EH (cell line): ENCODE measurements at places on chromosomes 7 and 10.

DNA sequence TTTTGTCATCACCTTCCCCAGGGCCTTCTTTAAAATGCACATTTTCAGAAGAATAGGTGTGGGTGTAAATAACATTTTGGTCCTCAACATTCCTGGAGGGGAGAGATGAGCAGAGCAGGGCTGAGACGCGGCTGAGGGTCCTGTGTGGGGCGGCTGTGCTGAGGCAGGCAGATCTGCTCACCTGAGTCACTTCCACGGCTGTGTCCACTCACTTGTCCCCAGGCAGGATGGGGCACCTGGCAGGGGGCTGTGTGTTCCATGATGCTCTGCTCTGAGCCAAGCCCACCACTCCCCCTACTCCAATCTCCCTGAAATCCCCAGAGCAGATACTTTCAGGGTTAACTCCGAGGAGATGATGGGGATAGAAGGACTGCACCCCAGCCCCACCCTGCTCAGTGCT lies 93.8 kb downstream of the GLRX3 start:
- DNase-seq, result no peak

DNA sequence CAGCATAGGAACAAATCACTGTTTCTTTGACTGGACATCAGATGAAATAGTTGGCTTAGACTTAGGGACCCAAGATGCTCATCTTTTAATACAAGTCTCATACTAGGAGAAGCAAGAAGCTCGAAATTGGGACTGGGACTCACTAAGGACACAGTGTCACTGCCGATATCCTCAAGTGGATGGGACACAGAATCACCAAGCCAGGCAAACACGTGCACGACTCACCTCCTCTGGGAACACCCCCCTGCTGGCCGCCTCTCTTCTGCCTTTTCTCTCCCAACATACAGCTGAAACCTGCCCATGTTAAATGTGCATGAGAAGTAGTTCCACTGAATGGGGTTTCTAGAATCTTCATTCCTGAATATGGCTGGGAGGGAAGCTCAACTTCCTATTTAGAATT lies 106.6 kb upstream of the FAM204A start:
- DNase-seq, result no peak

DNA sequence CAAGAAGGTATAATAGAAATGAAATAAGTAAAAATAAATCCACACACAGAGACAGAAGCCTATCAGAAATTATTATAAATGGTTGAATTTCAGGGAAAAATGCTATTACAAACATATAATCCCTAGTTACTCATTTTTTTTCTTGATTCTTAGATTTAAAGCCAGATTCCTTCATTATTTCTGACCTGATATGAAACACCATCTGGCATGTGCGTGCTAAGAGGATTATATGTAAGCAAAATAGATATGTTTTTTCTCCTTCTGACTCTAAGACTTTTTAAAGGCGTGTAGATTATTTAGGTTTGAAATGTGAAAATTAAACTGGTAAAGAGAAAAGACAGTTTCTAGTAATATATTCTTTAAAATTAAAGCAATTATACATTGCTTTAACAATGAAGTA lies 236.7 kb upstream of the ETV1 start:
- DNase-seq, result no peak

GRCh38 chr7:74267756-74268565 lies 13.8 kb upstream of the RFC2 start:
- DNase-seq, result peak; percentile 38

- DNase-seq, result peak; percentile 57
Measured at GRCh38 chr7:7969306-7970236, 975 bp downstream of the GLCCI1 start.

DNA sequence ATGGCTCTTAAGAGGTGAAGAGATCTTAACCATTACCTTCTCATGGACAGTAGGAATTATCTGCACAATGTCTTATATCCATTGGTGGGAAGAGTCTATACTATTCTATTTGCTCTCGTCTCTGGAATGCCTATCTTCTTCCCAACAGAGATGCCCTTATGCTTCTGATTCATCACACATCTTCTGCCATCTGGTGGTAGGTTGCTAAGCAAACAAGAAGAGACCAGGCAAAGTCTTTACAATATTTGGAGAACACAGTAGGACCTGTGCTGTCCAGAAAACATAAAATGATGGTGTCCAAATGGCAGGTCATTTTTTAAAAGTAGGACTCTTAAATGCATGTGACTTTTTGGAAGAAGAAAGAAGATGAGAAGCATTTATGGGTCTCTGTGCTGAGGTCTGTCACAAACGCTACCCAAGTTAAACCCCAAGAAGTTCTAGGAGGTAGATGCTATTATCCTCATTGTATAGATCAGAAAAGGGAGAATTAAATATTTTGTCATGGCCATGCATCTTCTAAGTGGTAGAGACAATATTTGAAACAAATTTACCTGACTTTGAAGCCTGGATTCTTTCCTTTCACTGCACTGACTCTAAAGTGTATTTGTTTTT lies 67.8 kb upstream of the NXPH1 start:
- DNase-seq, result no peak

DNA sequence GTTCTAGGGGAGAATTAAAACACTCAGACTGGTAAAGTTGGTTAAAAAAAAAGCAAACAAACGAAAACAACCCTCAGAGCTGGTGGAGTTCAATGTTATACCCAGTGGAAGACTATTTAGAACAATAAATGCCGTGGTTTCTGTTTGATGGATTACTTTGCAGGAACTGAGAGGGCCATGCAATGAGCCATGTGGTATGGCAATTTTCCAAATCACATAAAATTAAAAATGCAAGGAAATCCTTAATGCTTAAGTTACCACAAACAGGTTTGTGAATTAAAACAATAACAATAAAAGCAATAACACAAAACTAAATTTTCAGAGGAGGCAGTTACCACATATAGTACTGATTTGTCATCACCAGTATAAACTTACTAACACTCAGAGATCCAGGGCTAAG lies 96.9 kb downstream of the RTKN2 start:
- DNase-seq, result peak; percentile 69

DNA sequence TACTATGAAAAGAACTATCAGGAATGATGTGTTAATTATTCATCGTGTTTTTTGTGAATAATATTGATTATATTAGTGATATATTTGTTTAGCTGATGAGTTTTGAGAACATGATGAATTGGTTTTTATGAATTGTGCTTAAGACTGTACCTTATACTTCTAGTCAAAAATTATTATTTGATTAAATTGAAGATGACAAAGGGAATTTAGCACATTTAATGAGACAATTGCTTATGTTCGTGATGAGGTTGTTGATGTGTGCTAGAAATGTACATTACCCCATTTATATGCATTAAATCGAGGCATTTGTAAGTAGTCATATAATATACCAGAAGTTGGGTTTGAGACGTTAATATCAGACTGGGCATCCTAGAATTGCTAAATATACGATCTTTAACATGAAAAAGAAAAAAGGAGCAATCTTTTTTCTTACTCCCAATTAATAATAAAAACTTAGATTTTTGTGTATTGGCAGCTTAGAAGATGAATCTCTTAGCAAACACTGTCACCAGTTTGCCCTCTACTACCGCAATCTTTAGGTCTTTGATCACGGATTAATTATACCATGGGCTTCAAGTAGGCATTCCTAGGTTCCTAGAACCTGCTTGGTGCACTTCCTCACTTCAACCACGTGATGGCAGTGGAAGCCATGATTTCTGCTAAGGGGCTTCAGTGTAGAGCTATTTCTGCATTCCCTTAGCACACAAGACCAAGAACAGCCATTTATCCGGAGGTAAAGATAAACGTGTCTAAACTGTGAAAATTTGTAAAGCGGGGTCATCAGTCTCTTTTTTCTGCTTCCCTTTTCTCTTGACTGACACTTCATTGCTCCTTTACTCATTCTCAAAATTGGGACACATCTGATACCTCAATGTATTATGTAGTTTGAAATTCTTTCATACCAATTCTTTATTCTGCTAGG lies 1.6 kb downstream of the KLHDC10 start:
- DNase-seq, result peak; percentile 84

- DNase-seq, result no peak
Measured at GRCh38 chr10:125626671-125627070, 56.3 kb downstream of the TEX36 start.

- DNase-seq, result no peak
Measured at GRCh38 chr7:115359119-115359518, 437.2 kb downstream of the MDFIC start.

- no peak for DNase-seq
Measured at GRCh38 chr10:62853710-62854109, 37.5 kb upstream of the EGR2 start.

- no peak for DNase-seq
Measured at GRCh38 chr10:115665549-115665948, 572.4 kb downstream of the ATRNL1 start.

GRCh38 chr7:151792636-151793035 lies 84.3 kb downstream of the PRKAG2 start:
- no peak for DNase-seq

DNA sequence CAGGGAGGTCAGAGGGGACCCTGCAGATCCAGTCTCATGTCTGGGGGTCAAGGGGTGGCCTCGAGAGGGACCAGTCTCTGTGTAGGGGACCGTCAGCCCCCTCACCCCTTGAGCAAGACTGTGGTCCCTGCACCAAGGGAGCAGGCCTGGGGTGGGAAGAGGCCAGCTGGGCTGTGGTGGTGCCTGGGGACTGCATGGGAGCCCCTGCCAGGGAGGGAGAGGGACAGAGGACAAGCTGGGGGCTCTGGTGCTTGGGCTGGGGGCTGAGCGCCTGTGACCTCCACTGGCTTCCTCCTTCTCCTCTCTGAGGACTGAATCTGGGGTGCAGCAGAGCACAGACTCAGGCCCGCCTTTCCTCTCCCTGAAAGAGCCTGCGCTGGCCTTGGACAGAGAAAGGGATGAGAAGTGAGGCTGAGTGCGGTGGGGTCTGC lies 771 bp upstream of the PILRB start:
- DNase-seq, result no peak

DNA sequence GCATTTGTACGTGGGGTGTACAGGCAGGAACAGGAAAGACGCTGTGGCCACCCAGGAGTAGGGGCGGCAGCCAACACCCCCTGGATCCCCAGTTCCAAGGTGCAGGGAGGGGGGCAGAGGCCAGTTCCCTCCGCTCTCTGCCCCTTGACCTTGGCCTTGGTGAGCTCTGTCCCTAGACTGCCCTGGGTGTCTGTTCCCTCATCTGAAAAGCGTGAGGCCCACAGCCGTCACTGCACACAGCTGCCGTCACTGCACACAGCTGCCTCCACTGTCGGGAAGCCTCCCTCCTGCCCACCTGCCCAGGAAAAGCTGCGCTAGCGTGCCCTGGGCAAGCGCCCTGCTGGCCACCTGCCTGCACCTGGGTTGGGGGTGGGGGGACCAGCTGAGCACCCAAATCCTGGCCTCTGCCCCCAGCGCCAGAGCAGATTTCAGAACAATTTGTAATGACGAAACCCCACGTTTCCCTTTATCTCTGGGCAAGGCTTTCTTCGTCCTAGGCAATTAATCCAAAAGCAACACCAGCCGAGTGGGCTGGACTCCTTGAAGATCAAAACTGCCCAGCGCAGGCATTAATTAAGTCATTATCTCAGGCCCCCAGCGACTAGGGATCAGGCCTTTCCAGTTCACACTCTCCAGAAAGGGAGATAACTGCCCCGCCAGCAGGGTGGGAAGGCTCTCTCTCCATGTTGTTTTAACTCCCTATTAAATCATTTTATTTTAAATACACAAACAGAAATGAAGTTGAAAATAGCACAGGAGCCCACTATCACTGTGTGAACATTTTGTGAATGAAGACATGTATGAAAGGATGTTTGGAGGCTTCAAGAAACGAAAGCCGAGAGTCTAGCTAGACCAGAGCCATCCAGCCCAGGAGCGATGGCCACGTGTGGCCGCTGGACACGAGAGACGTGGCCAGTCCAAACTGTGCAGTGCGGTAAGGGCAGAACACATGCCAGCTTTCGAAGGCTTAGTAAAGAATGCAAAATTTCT lies 4.0 kb upstream of the PDGFA start:
- DNase-seq, result no peak

DNA sequence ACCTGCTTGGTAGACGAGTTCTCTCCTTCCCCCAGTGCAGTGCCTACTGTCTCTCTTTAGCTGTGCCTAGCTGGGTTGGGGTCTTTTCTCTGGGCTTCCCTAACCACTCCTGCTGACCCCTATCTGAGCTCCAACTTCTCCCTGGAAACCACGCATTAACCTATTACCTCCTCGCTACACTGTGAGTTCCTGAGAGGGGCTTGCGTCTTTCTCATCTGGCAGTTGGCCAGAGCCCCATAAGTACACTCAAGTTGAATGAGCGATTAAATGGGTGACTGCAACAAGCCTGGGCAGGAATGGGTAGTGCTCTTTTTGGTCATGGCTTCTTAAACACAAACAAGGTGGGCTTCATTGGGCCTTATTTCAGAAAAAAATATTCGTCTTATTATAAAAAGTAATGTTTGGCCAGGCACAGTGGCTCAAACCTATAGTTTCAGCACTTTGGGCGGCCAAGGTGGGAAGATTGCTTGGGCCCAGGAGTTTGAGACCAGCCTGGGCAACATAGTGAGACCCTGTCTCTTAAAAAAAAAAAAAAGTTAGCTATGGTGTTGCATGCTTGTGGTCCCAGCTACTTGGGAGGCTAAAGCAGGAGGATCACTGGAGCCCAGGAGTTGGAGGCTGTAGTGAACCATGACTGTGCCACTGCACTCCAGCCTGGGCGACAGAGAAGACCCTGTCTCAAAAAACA lies 41.4 kb downstream of the SYPL1 start:
- DNase-seq, result no peak

DNA sequence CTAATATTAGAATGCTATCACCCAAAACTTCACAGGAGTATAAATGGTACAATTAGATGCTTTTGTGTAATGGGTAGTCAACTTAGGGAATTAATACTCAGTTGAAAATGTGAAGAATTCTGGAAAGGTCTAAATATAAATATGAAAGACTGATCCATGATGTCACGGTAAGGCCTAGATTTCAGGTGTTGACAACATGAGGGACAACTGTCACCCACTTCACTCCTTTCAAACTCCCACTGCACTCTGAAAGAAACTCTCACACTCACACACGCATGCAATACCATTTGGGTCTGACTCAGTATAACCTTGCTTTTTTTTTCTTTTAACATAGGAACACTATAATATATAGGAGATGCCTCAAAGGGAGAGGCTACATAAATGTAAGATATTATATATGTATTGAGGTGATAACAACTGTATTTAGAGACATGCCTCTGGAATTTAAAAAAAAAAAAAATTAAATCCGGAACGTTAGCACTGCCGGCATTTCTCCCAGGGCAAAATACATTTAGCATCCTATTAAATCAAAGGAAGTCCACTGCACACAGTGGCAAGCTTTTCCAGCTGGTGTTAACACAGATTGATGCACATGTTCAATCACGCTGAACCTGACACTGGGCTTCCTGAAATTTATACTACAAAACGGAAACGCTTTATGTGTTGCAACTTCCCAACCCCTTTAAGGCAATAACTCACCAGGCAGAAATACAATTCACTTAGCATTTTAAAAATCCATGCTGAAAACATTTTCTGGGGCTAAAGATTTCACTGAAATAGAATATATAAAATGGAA lies 74.9 kb downstream of the RSU1 start:
- no peak for DNase-seq

DNA sequence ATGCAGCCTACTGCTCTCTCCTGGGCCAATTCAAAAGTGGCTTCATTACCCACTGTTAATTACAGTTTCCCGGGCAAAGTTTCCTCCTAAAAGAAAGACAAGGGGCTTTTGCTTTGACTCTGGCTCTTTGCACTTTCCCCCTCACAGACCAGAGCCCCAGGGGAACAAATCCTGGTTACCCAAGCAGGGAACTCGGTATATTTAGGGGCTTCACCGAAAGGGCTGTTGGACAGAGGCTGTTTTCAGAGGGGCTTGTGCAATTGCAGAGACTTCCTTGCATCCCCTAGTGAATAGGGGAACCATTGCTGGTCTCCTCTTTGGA lies 7.0 kb downstream of the CPA1 start:
- no peak for DNase-seq

GRCh38 chr10:36559412-36560400 lies 565.7 kb upstream of the ANKRD30A start:
- peak; percentile 64 for DNase-seq

GRCh38 chr10:99656199-99657064 lies 2.9 kb upstream of the ENTPD7 start:
- DNase-seq, result no peak
